ENCODE measurements at places on chromosomes 7 and 10.
A peak's percentile ranks its signal among the peaks of the same experiment; 100 is the strongest.

DNA sequence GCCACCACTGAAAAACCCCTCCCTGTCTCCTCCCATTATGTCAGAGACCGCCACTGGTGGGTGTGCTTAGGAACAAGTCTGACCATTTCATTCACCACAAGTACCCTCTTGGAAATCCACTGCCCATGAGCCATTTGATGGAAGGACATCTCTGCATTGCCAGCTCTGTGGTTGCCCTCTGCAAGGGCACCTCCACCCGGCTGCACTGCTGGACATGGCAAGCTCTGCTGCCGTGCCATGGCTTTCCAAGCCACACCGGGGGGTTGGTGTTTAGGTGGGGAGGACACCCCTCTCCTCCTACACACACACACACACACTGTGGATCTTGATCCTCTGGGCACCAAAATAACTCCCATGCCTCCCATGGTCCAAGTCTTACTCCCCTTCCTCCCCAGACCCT, 5.2 kb upstream of the PLXNA4 start:
- DNase-seq = no peak

- DNase-seq = no peak
Observed at GRCh38 chr7:159247910-159248309, 103.2 kb upstream of the VIPR2 start.

DNA sequence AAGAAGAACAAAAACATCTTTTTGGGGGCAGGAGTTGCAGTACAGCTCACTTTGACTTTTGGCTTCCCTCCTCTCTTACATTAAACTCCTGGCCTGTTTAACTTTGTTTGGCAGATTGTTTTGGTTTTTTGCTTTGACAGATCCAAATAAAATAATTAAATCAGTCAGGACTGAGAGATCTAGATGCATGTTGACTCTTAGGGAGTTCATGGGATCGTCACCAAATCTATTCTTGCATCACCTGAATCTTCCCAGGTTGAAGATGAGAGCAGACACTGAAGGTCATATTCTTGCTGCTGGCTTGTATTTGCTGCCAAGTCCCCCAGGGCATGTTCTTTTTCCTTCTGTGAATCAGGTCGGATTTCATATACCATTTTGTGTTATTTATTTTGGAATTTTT, 759.4 kb downstream of the CNTNAP2 start:
- DNase-seq = no peak

DNA sequence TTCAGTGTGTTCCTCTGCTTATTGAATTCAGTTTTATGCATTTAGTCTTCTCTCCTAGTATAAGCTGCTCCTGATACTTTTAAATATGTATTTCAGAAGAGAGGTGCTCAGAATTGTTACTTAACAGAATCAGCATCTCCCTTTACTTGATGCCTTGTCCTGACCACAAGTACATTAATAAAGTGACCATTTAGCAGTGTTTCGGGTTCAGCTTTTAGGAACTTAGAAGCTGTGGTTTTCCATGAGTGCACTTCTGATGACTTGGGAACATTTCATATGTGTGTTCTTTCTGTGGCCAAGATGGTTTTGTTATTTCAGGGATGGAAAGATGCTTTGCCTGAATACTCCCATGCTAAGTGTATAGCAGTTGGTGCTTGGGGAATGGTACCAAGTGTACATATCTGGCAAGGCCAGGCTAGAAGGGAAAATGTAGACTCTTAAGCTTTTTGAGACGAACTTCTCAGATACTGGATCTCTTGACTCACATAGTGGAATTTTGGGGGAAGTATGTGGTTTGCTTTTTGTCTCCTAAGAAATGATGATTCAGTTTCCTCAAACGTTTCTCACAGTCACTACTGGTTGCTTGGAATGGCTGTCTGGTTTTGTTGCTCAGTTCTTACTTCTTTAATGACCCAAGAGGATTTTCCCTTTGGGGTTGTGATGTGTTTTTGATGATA, 17.2 kb downstream of the SGPL1 start:
- DNase-seq = no peak

GRCh38 chr7:108629651-108630400, 60.2 kb downstream of the DNAJB9 start:
- peak; percentile 19 for DNase-seq

- DNase-seq = no peak
Observed at GRCh38 chr7:151541709-151542499, 22.2 kb upstream of the RHEB start.

GRCh38 chr10:94735197-94735596, 27.3 kb upstream of the CYP2C19 start:
- DNase-seq = peak; percentile 22

DNA sequence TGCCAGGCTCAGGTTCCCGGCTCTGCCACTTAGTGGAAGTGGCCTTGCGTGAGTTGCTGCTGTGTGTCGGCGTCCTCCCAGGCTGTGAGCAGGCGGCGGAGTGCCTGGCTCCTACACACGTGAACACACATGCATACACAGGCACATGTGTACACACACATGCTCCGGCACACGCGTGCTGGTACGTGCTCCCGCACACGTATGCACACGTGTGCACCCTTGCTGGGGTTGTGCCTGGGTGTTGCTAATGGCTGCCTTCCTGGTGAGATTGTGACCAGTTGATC, 107.6 kb downstream of the INPP5A start:
- DNase-seq = no peak

DNA sequence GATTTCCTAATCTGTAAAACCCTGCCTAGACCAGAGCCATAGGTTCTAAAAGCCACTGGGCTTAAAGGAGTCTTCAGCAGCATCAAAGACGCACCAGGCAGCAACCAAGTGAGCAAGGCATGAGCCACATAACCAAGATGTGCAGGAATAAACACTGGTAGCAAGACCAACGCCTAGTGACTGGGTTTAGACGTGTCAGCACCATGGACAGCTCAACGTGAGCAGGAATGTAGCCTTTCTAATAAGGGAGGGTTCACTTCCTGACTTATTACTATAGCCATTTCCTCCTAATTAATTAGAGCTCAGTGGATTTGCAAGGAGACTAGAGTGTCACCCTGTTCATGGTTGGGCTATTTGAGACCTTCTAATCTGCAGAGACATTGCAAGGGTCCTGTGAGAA, 223.7 kb downstream of the LHFPL3 start:
- DNase-seq = peak; percentile 40

GRCh38 chr10:76399226-76399625, 967.8 kb downstream of the LRMDA start:
- DNase-seq = no peak

DNA sequence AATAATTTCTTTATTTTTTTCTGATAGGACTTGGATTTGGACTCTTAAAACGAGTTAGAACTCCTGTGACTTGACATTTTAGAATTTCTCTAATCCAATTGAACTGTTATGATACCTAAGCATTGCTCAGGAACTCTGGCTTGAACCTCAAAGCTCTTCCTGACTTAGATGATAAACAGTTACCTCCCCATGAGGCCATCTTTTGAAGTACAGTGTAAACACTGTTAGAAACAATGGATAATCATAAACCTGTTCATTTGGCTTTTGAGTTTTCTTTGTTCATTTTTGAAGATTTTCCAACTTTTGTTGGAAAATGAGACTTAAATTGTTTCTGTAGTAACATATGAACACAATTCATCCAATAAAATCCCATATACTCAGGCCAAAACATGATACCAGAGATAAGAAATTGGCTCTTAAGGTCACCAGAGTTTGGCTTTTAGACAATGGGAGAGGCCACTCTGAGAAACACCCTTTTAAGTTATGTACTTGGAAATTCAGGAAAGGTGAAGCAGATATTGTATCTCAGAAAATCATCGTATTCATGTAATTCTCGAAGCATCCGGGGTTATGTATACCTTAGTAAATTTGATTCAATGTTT, 59.6 kb downstream of the RUNDC3B start:
- no peak for DNase-seq

DNA sequence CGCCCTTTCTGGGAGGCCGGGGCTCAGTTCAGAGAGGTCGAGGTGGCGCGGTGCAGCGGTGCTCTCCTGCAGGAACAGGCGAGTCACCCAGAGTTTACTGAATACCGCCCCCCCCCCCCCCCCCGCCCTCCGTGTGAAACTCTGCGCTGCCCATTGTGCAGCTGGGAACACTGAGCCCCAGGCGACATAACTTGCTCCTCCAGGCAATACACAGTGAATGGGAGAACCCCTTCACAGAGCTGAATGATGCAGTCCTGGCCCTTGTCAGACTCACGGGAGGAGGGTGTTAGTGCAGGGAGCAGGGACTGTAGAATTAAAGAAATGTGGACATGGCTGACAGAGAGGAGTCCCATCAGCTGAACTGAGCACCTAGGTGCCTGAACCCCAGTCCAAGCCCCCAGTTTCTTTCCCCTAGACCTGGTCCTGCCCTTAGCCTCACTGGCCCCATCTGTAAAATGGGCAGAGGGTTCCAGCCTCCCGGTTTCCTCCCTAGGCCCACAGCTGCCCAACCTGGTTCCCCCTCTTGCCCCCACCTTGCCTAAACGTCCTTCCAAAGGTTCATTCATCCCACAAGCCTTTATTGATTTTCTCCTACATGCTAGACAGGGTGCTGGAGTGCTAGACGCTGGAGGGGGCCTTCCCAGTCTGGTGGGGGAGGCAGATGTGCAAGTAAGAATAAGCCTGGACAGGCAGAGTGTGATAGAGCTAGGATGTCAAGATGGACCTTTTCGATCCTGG, 869 bp upstream of the LOXL4 start:
- DNase-seq = no peak

- no peak for DNase-seq
Observed at GRCh38 chr7:112575864-112576263, 95.1 kb downstream of the LSMEM1 start.

DNA sequence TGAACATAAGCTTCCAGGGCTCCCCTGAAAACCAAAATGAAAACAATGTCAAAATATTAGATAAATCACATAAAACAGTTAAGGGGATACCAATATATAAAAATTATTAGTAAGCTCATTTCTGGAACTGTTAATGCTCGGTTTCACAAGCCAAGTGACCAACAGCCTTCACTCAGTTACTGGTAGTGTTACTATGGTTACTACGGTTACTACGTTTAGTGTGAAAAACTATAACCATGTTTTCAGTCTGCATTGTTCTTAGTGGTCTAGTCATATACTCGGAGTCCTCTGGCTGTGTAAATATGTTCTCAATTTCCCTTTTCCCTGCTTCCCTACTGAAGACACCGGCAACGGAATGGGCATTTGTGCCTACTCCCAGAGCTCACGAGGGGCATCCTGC, 34.8 kb downstream of the HBP1 start:
- no peak for DNase-seq

DNA sequence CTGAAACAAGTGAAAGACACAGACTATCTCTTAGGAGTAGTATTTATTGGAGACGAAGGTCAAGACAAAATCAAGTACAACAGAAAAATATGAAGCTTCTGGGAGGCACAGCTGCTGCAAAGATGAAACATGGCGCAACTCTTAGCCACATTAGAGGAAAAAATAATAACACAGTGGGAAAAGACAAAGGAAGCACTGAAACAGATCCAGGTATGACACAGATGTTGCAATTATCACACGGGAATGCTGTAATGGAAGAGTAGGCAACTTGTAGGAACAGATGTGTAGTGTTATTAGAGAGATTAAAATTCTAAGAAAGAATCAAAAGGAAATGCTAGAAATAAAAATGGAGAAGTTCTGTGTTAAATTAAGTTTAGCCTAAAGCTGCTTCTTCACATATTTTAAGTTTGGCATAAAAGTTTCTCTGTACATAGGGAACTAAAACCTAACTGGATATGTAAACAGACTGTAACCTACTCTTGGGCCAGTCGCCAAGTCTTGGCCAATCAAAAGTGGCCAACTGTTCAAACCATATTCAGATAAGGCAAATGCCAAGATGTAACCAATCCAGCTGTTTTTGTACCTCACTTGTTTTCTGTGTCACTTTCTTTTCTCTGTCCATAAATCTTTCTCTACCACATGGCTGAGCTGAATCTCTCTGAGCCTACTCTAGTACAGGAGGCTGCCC, 1132.0 kb upstream of the LRRTM3 start:
- DNase-seq = peak; percentile 70

DNA sequence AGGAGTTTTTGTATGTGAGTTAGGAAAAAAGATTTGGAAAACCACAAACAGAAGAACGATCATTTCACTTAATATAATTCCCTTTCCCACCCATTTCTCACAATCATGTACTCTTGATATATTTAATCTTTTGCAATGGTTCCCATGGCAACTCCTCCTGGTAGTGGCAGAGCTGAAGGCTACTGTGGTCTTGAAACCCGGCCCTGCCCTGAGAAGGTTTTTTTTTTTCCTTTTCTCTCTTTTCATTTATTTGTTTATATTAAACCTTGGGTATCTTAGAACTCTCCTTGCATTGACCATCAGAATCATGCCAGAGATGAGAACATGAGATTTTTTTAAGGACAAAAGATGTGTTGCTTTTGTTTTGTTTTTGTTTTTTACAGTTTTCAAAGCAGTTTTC, 566.1 kb upstream of the NRP1 start:
- no peak for DNase-seq

- DNase-seq = no peak
Observed at GRCh38 chr7:155621418-155621980, 23.0 kb upstream of the RBM33 start.

GRCh38 chr7:123198668-123199652, 809 bp downstream of the SLC13A1 start:
- peak; percentile 38 for DNase-seq

- no peak for DNase-seq
Observed at GRCh38 chr7:127812540-127812939, 160.5 kb downstream of the SND1 start.

GRCh38 chr10:120517881-120518484, 61.0 kb downstream of the PLPP4 start:
- no peak for DNase-seq

- DNase-seq = no peak
Observed at GRCh38 chr7:139321071-139321745, 19.9 kb upstream of the FMC1 start.

GRCh38 chr7:47672977-47673381, 91.1 kb upstream of the TNS3 start:
- no peak for DNase-seq

Data from mucosa of gallbladder (tissue), 1 donor.